ENCODE measurements at places on chromosomes 5 and 9. TPM values are rescaled to one million over a fixed set of nuclear protein-coding genes. Genes with fewer than 3 reads are reported as not detected.

TTC23L gene
- not detected for total RNA-seq

SLC45A2 gene
- total RNA-seq, result not detected

OBP2B gene
- not detected for total RNA-seq

OMD gene
- total RNA-seq, result 11.2 TPM

WWC1 gene
- total RNA-seq, result 7.6 TPM

POLE3 gene
- 13.5 TPM for total RNA-seq

SAXO1 gene
- 0.20 TPM for total RNA-seq

SPATA31E1 gene
- total RNA-seq, result not detected

ELAVL2 gene
- total RNA-seq, result 0.12 TPM

TMEFF1 gene
- 1.9 TPM for total RNA-seq

KIAA1958 gene
- 1.1 TPM for total RNA-seq

PCDHGA3 gene
- total RNA-seq, result 5.1 TPM

CD274 gene
- 0.34 TPM for total RNA-seq

PPIC gene
- total RNA-seq, result 88.0 TPM

TYRP1 gene
- total RNA-seq, result not detected

SEMA6A gene
- total RNA-seq, result 3.2 TPM

SUSD3 gene
- total RNA-seq, result 2.1 TPM

LCP2 gene
- 0.10 TPM for total RNA-seq

ALDOB gene
- total RNA-seq, result not detected

DRD1 gene
- total RNA-seq, result not detected

SLC36A2 gene
- total RNA-seq, result not detected

SH2D3C gene
- 2.5 TPM for total RNA-seq

ALAD gene
- total RNA-seq, result 21.7 TPM

PTPN3 gene
- 8.5 TPM for total RNA-seq

ZNF462 gene
- 9.5 TPM for total RNA-seq

ADAMTSL1 gene
- 20.9 TPM for total RNA-seq

ERAP2 gene
- 1.3 TPM for total RNA-seq

GDNF gene
- total RNA-seq, result not detected

FGD3 gene
- not detected for total RNA-seq

SH3TC2 gene
- 0.24 TPM for total RNA-seq

LCN12 gene
- not detected for total RNA-seq

PRDM9 gene
- total RNA-seq, result not detected

CENPK gene
- 6.3 TPM for total RNA-seq

PDE4D gene
- total RNA-seq, result 7.0 TPM

INSYN2B gene
- 14.5 TPM for total RNA-seq

MED22 gene
- total RNA-seq, result 19.7 TPM

CDC20B gene
- not detected for total RNA-seq

GABRG2 gene
- total RNA-seq, result 0.06 TPM

SPINK4 gene
- not detected for total RNA-seq

TNC gene
- total RNA-seq, result 1.2 TPM

FOXD4L3 gene
- total RNA-seq, result 0.34 TPM

SPATA31A3 gene
- not detected for total RNA-seq

KLHL3 gene
- total RNA-seq, result 2.6 TPM

STING1 gene
- total RNA-seq, result 64.9 TPM

IGFBPL1 gene
- not detected for total RNA-seq

TUSC1 gene
- total RNA-seq, result 8.0 TPM

RAI14 gene
- 24.1 TPM for total RNA-seq

MRPS2 gene
- 34.6 TPM for total RNA-seq

GLRA1 gene
- total RNA-seq, result not detected
